ENCODE measurements at places on chromosomes 1 and 21.

GRCh38 chr1:25836695-25837094 is 16.9 kb downstream of the MTFR1L start:
- DNase-seq, result no peak

DNA sequence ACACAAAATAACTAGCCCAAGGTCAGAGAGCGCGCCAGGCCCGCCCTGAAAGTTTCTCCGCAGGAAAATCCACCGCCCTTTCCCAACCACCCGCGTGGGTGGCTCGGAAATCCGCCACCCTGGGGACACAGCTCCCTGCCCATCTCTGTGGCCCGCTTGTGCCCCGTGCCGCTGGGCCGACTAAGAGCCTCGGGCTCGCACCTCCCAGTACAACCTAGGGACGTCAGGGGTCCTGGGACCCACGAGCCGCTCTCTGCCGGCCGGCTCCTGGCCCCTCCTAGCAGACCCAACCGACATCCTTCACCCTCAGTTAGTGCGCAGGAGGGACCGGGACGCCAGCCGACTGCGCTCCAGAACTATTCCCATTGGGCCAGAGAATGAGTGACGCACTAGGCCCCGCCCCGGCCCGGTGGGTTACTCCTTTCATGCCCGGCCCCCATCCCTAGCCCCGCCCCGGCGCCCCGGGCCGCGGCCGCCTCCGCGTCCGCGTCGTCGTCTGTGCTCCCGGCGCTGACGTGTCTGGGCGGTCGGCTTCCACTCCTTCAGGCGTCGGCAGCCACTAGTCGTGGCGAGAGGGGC is 396 bp upstream of the UAP1 start:
- peak; percentile 96 for DNase-seq

- no peak for DNase-seq
Observed at GRCh38 chr1:19639999-19640362, 4.1 kb upstream of the NBL1 start.

DNA sequence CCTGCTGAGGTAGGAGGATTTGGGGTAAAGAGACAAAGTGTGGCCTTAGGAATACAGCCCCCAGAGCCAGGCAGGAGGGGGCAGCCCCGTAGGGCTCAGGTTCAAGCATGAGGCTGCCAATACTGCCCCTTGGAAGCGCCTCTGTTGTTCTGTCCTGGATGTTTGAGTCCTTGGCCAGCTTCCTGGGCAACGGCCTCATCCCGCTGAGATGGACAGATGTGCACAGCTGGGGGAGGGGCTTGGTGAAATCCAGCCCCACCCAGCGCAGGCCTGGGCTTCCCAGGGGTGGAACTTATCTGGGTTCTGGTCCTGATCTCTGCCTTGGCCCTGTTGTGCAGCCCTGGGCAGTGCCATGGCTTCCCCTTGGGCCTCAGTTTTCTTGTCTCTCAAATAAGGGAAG is 34.8 kb upstream of the MAN1C1 start:
- DNase-seq, result no peak

- DNase-seq, result no peak
Observed at GRCh38 chr1:9180111-9180819, 51.4 kb upstream of the GPR157 start.

- no peak for DNase-seq
Observed at GRCh38 chr1:20625176-20626097, 7.8 kb upstream of the PINK1 start.

- DNase-seq, result no peak
Observed at GRCh38 chr1:118944133-118944532, 44.0 kb downstream of the TBX15 start.

- no peak for DNase-seq
Observed at GRCh38 chr1:220271706-220272046, 577 bp downstream of the RAB3GAP2 start.

GRCh38 chr21:36120304-36120888 is 14.5 kb upstream of the CBR3 start:
- DNase-seq, result no peak

DNA sequence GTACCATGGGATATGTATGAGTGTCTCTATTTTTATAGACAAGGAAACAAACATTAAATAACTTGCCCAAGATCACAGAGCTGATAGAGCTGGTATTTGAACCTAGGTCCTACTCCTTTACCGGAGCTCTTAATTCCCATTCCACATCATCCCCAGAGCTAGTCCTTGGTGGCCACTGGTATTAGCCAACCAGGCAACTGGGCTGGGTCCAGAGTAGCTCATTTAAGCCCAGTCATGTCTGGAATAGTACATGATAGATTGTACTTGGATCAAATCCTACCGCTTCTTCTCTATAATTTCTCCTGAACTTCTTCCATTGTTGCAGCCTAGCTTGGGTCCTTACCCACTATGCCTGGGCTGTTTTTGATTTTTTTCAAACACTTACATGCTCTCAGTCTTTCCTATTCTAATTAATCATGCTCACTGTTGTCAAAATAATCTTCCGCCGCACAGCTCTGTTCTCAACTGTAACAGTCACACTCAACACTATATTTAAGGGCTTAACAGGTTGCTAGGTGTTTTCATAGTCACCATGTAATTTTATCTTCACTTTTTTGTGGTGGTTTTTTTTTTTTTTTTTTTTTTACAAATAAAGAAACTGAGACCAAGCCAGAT is 80.2 kb downstream of the COLGALT2 start:
- DNase-seq, result no peak

GRCh38 chr1:211724687-211725196 is 49.3 kb upstream of the NEK2 start:
- DNase-seq, result no peak

GRCh38 chr1:177082855-177083693 is 81.4 kb downstream of the ASTN1 start:
- DNase-seq, result no peak

- DNase-seq, result no peak
Observed at GRCh38 chr1:36669262-36669661, 186.5 kb upstream of the CSF3R start.

DNA sequence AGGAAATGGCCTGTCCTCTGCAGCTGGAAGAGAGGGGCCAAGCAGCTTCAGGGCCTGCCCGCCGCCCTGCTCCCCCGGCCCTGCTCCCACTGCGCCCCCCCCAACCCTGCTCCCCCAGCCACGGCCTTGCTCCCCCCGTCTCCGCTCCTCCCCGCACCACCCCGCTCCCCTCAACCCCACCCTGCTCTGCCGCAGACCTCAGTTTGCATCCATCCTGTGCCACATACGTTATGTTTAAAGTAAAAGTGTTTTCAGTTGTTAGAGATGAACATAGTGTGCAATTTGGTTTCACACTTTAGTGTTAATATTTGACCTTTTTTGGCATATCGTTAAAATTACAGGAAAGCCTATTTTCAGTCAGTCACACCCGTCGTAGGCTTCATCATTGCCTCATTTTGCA is 34.1 kb upstream of the DIP2A start:
- DNase-seq, result no peak

GRCh38 chr1:2381741-2382620 is 9.4 kb downstream of the MORN1 start:
- DNase-seq, result peak; percentile 73

DNA sequence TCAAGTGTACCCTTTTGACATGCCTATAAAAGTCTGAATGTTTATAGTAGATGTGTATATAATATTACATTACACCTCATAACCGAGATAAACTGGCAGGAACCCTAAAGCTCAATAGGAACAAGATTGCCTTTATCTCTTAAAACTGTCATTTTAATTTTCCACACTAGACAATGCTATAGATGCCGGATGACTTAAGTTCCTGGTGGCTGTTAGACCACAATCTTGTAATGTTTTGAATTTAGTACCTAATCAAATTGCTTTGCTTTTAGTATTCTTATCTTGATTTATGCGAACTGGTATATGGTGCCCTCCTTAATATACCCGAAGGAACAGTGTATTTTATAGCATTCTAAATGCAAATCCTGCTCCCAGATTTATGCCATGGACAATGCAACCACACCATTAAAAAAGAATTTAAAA is 1397.0 kb upstream of the ADGRL4 start:
- DNase-seq, result no peak

DNA sequence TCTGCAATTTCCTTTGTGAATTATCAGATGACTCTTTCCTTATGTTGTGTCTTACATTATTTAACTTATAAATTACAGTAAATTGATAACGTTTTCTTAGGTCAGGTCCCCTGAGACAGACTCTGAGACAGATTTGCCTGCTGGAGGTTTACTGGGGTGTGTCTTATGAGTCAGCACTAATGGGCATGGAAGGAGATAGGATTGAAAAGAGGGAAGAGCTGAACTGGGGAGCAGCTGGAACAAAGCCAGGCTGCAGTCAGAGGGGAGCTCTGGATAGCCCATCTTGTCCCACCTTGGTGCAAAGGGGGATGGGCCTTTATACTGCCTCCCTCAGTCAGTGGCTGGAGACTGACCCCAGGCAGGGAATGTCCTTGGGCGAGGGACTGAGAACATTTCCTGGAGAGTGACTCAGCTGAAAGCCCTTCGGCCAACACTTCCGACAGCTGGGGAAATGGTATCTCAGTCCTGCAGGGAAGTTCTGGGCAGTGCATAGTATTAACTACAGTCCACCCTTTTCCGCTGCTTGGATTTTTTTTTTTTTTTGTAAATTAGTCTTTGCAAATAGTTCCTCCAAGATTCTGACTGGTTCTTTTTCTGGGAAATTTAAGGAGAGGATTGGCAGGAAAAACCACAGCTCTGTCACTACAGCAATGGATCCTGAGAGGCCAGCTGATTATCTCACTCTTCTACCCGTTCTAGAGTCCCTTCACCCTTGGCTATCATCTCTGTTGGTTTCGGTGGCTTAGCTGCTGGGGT is 39.1 kb upstream of the CDC42BPA start:
- DNase-seq, result no peak

- no peak for DNase-seq
Observed at GRCh38 chr1:223135176-223135942, 7.7 kb downstream of the TLR5 start.
